Stimulated activated CD4-positive, alpha-beta T cell treated with anti-CD3 and anti-CD28 coated beads, Interleukin-1b, Interleukin-23, amount 100 ng/mL, for 4 hours (primary cell): ENCODE measurements at places on chromosomes 3 and 15.

- DNase-seq = no peak
These were observed 9.3 kb downstream of the STRA6 start for GRCh38 chr15:74193299-74193718.

DNA sequence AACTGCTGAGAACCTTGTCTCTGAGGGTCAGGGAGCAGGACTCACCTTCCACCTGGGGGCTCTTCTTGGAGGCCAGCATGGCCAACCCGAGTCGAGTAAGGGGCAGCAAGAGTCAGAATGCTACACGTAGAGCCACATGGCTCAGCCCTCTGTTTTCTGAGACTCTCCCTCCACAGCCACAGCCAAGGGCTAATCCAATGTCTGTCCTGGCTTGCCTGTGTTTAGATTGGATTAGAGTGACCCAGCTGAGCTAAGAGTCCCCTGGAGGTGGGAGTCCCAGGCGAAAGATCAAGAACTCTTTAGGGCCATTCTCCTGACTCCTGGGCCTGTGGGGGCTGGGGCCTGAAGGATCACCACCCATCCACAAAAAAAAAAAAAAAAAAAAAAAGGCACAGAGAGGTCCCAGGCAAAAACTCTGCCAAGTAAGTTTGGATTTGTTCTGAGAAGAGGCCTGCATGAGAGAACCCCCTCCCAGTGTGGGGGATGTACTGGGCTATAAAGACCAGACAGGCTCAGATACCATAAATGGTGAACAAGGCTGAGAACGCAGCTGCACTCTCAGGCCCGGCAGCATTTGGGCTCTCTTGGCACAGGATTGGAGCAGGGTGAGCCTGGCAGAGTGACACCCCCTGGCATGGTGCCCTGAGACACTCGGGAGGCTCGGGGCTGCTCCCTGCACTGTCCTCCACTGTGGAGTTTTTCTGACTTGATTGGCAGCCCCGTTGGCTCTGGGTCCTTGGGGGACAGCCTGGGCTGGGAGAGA is 88.0 kb upstream of the OSBPL11 start:
- no peak for DNase-seq

GRCh38 chr3:18809640-18810305 is 338.5 kb upstream of the KCNH8 start:
- no peak for DNase-seq

DNA sequence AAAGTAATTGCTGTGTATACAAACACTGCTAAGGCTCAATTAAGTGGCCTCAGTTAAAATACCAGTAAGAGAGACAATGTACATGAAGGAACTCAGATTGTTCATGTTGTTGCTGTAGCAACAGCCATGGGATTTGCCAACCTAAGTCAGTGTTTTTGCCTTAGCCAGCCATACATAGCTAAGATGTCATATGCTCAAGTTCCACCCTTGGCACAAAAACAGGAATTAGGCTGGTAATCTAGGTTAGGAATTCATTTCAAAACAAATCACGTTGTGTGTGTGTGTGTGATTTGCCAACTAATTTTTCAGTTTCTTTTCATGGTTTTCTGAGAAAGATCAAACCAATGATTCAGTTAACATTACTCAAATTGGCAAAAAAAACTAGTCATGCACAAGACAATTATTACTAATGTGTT is 143.7 kb upstream of the KCNMB2 start:
- no peak for DNase-seq

DNA sequence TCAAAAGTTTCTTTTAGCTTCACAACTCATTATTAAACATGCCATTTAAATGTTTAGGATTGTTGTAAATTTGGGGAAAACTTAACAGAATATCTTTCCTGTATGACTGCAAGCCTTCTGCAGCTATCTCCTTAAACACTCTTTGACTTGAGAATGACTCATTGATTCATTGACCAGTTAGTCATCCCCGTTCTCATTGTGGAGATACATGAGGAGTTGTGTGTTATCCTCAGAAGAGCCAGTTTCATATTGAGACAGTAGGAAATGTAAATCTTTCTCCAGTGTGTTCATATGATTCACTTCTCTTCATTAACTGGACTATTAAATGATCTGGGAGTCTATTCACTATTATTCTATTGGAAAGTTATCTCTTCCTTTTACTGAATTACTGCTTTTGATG is 83.0 kb downstream of the CRYGS start:
- DNase-seq = no peak

GRCh38 chr3:63661242-63661641 is 8.8 kb downstream of the SNTN start:
- DNase-seq = no peak

- DNase-seq = no peak
These were observed 1.5 kb downstream of the RAB7A start for GRCh38 chr3:128727485-128727884.

GRCh38 chr15:35595656-35596055 is 49.7 kb upstream of the DPH6 start:
- no peak for DNase-seq

GRCh38 chr3:17761563-17761962 is 19.1 kb upstream of the TBC1D5 start:
- no peak for DNase-seq

DNA sequence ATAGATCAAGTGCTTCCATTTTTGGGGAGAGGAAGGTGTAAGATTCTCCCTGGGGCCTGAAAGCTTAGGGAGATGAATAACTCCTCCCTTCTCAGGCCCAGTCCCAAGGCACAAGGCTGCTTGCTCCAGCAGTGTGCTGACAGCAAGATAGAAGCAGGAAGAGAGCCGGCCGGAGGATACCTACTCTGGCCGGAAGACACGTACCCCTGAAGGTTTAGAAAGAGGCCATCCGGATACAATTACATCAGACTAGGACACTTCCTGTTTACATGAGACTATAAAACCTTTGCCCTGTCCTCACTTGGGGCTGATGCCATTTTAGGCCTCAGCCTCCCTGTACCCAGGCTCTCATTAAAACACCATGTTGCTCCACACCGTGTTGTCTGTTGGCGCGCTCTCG is 329.9 kb downstream of the SV2B start:
- DNase-seq = no peak

GRCh38 chr15:86610038-86610437 is 530.4 kb downstream of the AGBL1 start:
- no peak for DNase-seq

GRCh38 chr15:46278486-46279090 is 643.8 kb downstream of the SQOR start:
- no peak for DNase-seq

GRCh38 chr15:92770641-92771040 is 115.1 kb upstream of the FAM174B start:
- no peak for DNase-seq

- peak; percentile 73 for DNase-seq
These were observed at the start of gene NECTIN3 for GRCh38 chr3:111071257-111072030. NECTIN3 (plus strand) TSS chr3:111071816; CDS start chr3:111072018, 202 bp downstream.

DNA sequence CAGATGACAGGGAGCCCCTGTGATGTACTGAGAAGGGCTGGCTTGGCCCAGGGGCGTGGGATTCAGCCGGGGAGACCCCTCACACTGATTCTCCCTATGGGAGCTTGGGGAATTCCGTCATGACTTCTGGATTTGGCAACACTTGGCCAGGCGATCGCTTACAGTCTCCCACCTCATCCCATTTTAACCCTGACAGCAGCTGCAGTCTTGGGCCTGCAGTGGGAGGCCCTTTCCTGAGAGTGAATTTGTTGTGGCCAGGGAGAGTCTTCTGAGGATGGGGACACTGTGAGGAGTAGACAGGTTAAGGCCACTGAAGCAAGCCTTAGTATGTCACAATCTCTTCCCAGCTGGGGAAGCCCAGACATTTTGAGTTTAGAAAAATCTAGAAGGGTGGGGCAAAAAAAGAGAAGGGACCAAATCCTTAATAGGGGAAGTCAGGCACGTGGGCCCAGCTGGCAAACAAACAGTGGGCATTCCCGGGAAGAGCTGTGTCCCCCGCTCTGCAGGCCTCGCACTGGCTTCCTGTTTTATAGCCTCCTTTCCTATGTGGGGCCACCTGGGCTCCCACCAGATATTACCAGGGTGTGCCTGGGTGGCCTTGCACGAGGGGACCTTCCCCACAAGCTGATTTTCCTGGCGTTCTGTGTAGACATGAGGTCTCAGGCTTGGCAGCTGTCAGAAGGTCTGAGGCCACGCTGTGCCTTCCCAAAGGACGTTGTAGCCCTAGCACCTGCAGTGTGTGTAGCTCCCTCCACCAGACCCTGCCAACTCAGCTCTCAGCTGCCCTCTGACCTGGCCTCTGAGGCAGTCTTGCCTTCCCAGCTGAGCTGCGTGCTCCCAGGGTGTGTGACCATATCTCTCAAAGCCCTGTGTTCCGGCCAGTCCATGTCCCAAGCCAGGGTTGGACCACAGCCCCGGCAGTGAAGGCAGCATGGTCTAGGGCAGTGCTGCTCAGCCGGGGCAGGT is 64.5 kb downstream of the FEM1B start:
- no peak for DNase-seq

- no peak for DNase-seq
These were observed 5.5 kb downstream of the XXYLT1 start for GRCh38 chr3:195265363-195265976.

GRCh38 chr3:44104668-44105321 is 136.9 kb upstream of the TOPAZ1 start:
- DNase-seq = peak; percentile 14
